ENCODE measurements at places on chromosomes 7 and 10.

- no peak for DNase-seq
Measured at GRCh38 chr10:124639646-124640045, 104.5 kb downstream of the FAM53B start.

DNA sequence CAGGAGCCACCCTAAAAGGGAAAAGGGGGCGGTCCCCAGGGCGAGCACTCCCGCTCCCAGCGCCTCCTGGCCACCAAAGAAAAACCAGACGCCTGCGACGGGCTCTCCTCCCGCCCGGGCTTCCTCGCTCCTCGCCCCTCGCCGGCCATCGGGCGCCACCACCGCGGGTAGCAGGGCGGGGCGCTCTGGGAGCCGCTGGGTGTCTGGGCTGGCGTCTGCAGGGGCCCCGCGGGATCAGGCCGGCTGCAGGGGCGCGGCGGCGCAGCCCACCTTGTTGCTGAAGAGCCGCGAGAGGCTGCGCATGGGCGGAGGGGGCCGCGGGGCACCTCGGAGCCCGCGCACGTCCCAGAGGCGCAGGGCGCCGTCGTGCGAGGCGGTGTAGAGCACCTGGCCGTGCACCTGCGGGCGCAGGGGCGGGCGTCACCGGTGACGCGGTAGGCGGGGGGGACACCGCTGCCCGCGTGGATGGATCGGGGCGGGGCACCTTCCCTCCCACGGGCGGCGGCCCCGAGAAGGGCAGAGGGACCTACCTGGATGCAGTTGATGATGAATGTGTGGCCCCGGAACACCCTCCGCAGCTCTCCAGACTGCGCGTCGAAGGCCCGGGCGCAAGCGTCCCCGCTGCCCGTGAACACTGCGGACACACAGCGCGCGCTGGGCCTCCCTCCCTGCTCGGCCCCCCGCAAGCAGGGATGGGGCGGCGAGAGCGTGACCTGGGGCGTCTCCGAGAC, 28.3 kb downstream of the WDR86 start:
- DNase-seq: peak; percentile 23

DNA sequence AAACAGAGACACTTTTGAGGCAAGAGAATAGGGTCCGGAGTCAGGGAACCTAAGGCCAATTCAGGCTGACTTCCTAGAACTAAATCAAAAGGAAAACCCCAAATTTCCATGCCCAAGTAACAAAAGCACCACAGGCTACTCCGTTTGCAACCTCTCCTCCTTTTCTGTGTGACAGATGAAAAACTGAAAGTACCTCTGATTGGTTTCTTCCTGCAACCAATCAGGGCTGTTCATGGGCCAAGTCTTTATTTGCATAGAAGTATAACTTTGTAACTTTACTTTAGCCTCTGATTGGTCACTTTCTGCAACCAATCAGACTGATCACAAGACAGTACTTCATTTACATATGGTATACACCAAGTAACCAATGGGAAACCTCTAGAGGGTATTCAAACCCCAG, 239.9 kb upstream of the KCND2 start:
- no peak for DNase-seq

- DNase-seq: no peak
Measured at GRCh38 chr7:121133444-121133843, 144.9 kb downstream of the CPED1 start.

DNA sequence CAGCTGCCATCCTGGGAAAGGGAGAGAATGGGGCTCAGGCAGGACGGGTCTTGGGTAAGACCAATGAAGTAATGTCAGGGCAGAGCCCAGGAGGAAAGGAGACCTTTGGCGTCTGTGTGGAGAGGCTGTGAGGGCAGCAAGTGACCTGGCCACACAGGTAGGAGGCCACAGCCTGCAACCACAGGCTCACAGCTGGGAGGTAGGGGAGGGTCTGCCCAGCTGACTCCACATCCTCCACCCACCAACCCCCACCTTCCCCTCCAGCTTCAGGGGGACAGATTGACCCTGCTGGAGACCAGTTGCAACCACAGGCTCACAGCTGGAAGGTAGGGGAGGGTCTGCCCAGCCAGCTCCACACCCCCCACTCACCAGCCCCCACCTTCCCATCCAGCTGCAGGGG, 262.2 kb upstream of the TCERG1L start:
- DNase-seq: no peak

DNA sequence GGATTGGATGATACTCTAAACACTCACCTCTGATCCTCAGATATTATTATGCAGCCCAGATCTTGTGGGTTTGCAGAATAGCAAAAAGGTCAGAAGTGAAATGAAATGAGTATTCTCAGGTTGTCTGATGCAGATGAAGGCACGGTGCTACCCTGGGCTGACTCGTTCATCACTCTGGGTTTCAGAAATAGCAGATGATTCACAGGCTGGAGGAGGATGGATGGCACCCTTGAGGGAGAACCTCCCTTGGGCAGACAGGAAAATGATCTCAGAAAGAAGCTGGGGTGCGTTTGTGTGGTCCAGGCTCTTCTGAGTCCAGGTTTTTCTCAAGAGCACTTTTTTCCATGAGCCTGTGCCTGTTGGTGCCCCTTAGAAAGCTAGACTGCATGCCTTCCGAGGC, 515.8 kb upstream of the MKI67 start:
- DNase-seq: no peak

- DNase-seq: no peak
Measured at GRCh38 chr7:155236386-155236785, 61.3 kb upstream of the INSIG1 start.

GRCh38 chr7:91338226-91339020, 74.2 kb downstream of the FZD1 start:
- DNase-seq: no peak

DNA sequence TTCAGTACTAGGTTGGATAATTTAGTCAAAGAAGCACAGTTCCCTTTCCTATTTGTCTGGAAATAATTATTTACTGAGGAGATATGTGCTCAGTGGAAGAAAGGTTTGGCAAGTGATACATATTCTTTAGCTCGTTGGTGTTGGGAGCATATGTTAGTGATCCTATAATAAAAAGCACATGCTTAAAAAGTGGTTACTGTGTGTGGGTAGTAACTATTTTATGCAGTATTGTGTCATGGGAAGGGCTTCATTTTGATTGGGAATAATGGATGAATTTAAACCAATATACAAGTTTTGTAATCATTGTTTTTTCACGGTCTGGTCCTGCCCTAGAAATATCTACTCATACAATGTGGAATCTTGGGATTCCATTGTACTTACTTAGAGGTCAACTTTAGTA, 188.7 kb upstream of the PPP1R3A start:
- no peak for DNase-seq

- DNase-seq: no peak
Measured at GRCh38 chr7:85600395-85600794, 413.5 kb upstream of the SEMA3D start.

DNA sequence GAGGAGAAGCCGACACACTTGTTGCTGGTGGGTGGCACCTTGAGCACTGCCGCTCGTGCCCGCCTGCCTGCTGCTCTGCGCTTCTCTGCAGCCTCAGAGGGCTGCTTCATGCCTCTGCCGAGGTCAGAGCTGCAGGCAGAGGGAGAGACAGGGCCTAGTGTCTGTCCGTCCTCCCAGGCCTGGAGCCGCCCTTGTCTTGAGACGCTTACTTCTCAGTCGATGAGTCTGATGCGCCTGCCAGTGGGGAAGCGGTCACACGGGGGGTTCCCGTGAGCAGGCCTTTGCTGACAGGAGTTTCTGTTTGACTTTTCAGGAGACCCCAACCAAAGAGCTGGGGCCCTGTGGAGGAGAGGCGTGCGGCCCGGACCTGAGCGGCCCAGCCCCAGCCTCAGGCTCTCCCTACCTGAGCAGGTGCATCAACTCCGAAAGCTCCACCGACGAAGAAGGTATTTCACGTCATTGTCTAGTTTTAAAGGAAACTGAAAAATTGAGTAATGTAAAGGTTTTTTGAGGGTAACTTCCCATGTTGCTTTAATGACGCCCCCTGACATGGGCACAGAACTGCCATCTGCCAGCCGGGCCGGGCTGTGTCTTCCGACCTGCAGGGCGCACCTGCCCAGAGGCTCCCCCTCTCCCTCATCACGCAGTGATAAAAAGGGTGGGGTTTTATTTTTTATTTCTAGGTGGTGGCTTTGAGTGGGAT, 7.8 kb upstream of the BHLHA15 start:
- no peak for DNase-seq

GRCh38 chr7:24573554-24574338, 494 bp downstream of the PALS2 start:
- no peak for DNase-seq

DNA sequence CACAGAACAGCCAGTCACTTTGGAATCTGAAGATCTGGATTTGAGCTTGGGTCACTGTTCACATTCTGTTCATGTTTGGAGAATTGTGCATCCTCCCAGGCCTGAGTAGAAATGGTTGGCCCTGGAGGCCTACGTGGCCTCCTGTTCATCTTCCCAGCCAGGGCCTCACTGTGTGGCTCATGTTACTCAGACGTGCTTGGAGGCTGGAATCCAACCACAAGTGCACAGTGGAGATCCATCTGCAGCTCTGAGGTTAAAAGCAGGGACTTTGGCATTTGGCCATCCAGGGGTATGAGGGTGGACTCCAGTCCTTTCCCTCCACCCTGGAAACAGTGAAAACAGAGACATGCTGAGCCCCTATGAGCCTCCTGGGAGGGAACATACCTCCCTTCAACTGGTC, 709.0 kb upstream of the IGFBP3 start:
- DNase-seq: no peak

GRCh38 chr7:68504716-68505115, 1093.6 kb upstream of the AUTS2 start:
- no peak for DNase-seq

GRCh38 chr10:124465777-124466488, 4.3 kb downstream of the LHPP start:
- DNase-seq: no peak

GRCh38 chr10:102341038-102341688, 54.3 kb upstream of the NFKB2 start:
- DNase-seq: no peak

DNA sequence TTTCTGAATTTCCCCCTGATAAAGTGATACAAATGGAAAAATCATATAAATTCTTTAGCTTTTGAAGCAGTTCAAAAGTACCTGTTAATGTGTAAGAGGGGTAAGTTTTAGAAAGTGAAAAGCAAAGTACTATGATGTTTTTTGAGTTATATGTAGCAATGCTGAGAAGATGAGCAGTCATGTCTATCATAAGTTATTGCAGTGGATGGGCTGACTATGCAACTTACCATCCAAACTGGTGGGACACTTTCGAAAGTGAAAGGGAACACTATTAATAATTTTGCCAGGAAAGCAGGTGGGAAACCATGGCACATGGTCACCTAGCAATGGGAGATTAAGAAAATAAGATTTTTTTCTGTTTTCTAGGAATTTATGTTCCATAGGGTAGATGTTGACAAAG, 4.1 kb downstream of the MINPP1 start:
- no peak for DNase-seq

GRCh38 chr10:125158275-125158600, 2.1 kb downstream of the CTBP2 start:
- no peak for DNase-seq

GRCh38 chr10:18005781-18006456, 54.2 kb downstream of the SLC39A12 start:
- no peak for DNase-seq
